A549 treated with ZK216348 at 1 μM for 4 hours (cell line): ENCODE measurements at places on chromosomes 6 and 20. TPM values are rescaled to one million over a fixed set of nuclear protein-coding genes. Genes with fewer than 3 reads are reported as not detected.

The TCF15 gene
- total RNA-seq = not detected in 5 replicates

The GHRH gene
- not detected in 5 replicates for total RNA-seq

The PRRT1 gene
- 0.47 to 0.95 TPM (median 0.68 TPM) in 5 replicates for total RNA-seq

The PPP1R3G gene
- total RNA-seq = 1.2 to 2.2 TPM (median 1.6 TPM) in 5 replicates

The LY86 gene
- total RNA-seq = not detected in 5 replicates

The SOBP gene
- 0.85 to 1.6 TPM (median 1.1 TPM) in 5 replicates for total RNA-seq

The EHMT2 gene
- total RNA-seq = 17.2 to 32.6 TPM (median 30.9 TPM) in 5 replicates

The ARHGAP40 gene
- total RNA-seq = not detected in 5 replicates

The NRM gene
- 20.2 to 28.1 TPM (median 26.5 TPM) in 5 replicates for total RNA-seq

The SNAP91 gene
- 0.12 to 0.49 TPM (median 0.24 TPM) in 5 replicates for total RNA-seq

The CST2 gene
- total RNA-seq = 0.28 to 0.83 TPM (median 0.50 TPM) in 4 of 5 replicates, not detected in the other

The MRAP2 gene
- total RNA-seq = 1.1 to 2.0 TPM (median 1.8 TPM) in 5 replicates

The SIRPD gene
- total RNA-seq = not detected in 5 replicates

The AVP gene
- total RNA-seq = not detected in 5 replicates

The ZNF334 gene
- total RNA-seq = not detected in 5 replicates

The SLC22A7 gene
- not detected in 5 replicates for total RNA-seq

The ATP6V1G2 gene
- 0.33 to 1.3 TPM (median 0.69 TPM) in 5 replicates for total RNA-seq

The PSORS1C1 gene
- total RNA-seq = 3.7 to 5.9 TPM (median 4.5 TPM) in 5 replicates

The RBBP8NL gene
- total RNA-seq = 0.28 to 0.56 TPM (median 0.34 TPM) in 5 replicates

The TAF11 gene
- 18.8 to 21.3 TPM (median 19.7 TPM) in 5 replicates for total RNA-seq

The C20orf144 gene
- 0.08 to 0.19 TPM in 2 of 5 replicates, not detected in the others for total RNA-seq

The HLA-DQB2 gene
- total RNA-seq = not detected in 5 replicates

The CLVS2 gene
- total RNA-seq = 0.02 to 0.23 TPM (median 0.13 TPM) in 5 replicates

The TAAR1 gene
- total RNA-seq = not detected in 5 replicates

The GPX5 gene
- not detected in 5 replicates for total RNA-seq

The SYCP2L gene
- total RNA-seq = 2.4 to 3.9 TPM (median 3.6 TPM) in 5 replicates

The TFEB gene
- total RNA-seq = 2.7 to 7.4 TPM (median 6.8 TPM) in 5 replicates

The C4A gene
- total RNA-seq = 0.94 to 1.5 TPM (median 1.5 TPM) in 5 replicates

The SH3BGRL2 gene
- 0.18 to 0.40 TPM (median 0.29 TPM) in 5 replicates for total RNA-seq

The PGC gene
- total RNA-seq = not detected in 5 replicates

The SMOC2 gene
- not detected in 5 replicates for total RNA-seq

The GOPC gene
- 9.7 to 19.4 TPM (median 18.0 TPM) in 5 replicates for total RNA-seq

The FOXP4 gene
- 12.5 to 28.7 TPM (median 24.7 TPM) in 5 replicates for total RNA-seq

The CST7 gene
- not detected in 5 replicates for total RNA-seq

The MTFR2 gene
- total RNA-seq = 10.4 to 14.4 TPM (median 11.9 TPM) in 5 replicates

The GTF3C6 gene
- 73.1 to 118 TPM (median 84.1 TPM) in 5 replicates for total RNA-seq

The KCNK5 gene
- 0.92 to 1.6 TPM (median 1.5 TPM) in 5 replicates for total RNA-seq

The SIRPB1 gene
- total RNA-seq = 0.36 to 0.98 TPM (median 0.51 TPM) in 5 replicates

The SLC17A5 gene
- 7.9 to 13.8 TPM (median 12.0 TPM) in 5 replicates for total RNA-seq

The PCED1A gene
- 14.1 to 32.5 TPM (median 29.0 TPM) in 5 replicates for total RNA-seq

The E2F1 gene
- total RNA-seq = 18.7 to 31.7 TPM (median 30.7 TPM) in 5 replicates

The HLA-DRB1 gene
- not detected in 5 replicates for total RNA-seq

The PIGU gene
- 18.8 to 30.7 TPM (median 26.6 TPM) in 5 replicates for total RNA-seq

The IL17A gene
- total RNA-seq = not detected in 5 replicates

The MUCL3 gene
- total RNA-seq = 0.08 to 0.17 TPM (median 0.10 TPM) in 5 replicates

The FAM209A gene
- total RNA-seq = 0.19 to 0.55 TPM (median 0.33 TPM) in 4 of 5 replicates, not detected in the other
